WERI-Rb-1 (cell line): ENCODE measurements at places on chromosomes 12 and 14.

GRCh38 chr14:104146651-104147345 lies 8.4 kb downstream of the KIF26A start:
- DNase-seq: no peak

DNA sequence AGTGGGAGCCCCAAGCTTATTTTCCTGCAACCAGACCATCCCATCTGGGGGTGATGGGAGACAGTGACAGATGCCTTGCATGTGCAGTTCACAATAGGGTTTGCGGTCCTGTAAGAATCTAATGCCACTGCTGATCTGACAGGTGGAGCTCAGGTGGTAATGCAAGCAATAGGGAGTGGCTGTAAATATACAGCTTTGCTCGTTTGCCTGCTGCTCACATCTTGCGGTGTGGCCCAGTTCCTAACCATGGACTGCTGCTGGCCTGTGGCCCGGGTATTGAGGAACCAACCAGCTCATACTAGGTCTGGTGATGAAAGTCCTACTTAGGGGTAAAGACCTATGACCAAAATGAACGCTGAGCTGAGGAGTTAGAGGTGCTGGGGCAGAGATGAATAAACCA lies 36.1 kb upstream of the CCDC88C start:
- no peak for DNase-seq

GRCh38 chr14:101514136-101514535 lies 47.2 kb upstream of the DIO3 start:
- no peak for DNase-seq

DNA sequence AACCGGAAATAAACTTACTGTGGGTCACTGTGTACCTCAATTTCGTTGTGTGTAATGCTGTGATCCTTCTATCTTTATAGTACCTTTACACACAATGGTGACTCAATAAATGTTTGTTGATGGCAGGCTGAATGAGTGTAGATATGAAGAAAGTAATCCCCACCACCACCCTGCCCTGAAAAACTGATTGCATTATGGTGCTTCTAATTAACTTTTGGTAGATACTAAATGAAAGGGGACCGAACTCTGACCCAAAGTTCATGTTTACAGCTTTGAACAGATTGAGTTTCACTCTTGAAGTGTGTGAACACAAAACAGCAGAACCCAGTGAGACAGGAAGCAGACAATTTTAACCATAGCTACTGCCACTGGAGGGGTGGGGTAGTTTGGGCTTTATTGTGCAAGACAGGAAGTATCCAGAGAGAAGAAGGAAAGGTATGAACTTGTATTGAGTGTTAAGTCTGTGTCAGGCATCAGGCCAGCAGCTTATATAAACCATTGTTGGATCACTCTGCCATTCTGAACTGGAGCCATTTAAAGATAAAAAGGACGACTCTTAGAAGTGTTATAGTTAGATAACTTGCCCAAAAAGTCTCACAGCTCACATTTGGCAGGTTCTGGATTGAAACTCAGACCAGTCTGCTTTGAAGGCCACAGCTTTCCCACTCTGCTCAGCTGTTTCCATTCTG lies 197.0 kb upstream of the AMIGO2 start:
- DNase-seq: no peak

GRCh38 chr12:93130366-93131054 lies 201.4 kb upstream of the EEA1 start:
- no peak for DNase-seq

GRCh38 chr12:66194122-66194521 lies 5.1 kb downstream of the IRAK3 start:
- DNase-seq: no peak

- no peak for DNase-seq
Measured at GRCh38 chr14:80679273-80679672, 262.3 kb downstream of the CEP128 start.

DNA sequence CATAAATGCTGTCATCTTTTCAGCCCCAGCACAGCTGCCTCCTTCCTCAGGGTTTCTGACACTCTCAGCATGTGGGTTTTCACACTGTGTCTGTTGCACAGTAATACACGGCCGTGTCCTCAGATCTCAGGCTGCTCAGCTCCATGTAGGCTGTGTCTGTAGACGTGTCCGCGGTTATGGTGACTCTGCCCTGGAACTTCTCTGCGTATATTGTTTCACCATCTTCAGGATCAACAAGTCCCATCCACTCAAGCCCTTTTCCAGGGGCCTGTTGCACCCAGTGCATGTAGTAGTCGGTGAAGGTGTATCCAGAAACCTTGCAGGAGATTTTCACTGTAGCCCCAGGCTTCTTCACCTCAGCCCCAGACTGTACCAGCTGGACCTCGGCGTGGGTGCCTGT lies 1210.6 kb downstream of the TMEM121 start:
- DNase-seq: no peak

GRCh38 chr14:63474111-63474510 lies 69.1 kb downstream of the PPP2R5E start:
- no peak for DNase-seq

- no peak for DNase-seq
Measured at GRCh38 chr12:28086521-28087155, 103.6 kb upstream of the CCDC91 start.

GRCh38 chr14:90398315-90398839 lies 1.5 kb downstream of the CALM1 start:
- peak; percentile 27 for DNase-seq
